Astrocyte of the spinal cord (primary cell): ENCODE measurements at places on chromosomes 13 and 19.

GRCh38 chr13:23804166-23804565 lies 85.0 kb downstream of the MIPEP start:
- no peak for DNase-seq

- peak; percentile 27 for DNase-seq
Observed at GRCh38 chr19:15194938-15195337, 5.9 kb downstream of the NOTCH3 start.

GRCh38 chr19:2230807-2231533 lies 5.2 kb downstream of the PLEKHJ1 start:
- DNase-seq: no peak

DNA sequence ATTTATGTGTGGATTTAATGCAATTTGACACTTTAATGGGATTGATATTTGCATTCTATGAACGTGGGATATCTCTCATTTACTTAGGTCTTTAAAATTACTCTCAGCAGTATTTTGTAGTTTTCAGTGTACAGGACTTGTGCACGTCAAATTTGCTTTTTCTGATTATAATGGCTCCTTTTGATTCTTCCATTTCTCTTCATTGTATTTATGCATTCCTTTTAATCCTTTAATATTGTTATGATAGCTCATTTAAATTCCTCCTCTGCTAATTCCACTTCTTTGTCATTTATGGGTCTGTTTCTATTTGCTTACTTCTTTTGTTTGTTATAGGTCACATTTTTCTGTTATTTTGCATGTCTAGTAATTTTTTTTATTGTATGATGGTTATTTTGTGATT lies 226.6 kb downstream of the ATP8A2 start:
- DNase-seq: no peak

DNA sequence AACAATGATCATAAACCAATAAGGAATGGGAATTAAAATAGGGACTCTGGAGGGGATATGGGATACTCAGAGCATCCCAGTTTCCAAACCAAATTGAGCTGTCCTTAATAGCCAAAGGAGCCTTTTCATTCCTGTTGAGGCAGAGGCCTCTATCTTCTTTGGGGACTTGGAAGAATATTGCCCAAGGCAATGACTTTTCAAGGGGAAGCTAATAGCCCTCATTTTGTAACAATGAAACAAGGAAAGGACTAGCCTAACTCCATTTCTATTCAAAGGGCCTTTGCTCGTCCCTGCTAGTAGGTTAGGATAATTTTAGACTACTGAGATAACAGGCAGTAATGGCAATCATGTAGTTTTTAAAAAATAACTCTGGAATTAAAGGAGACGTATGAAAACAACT lies 789.8 kb upstream of the SLITRK5 start:
- no peak for DNase-seq

GRCh38 chr13:112687836-112688559 lies 1.8 kb upstream of the ATP11A start:
- DNase-seq: no peak

DNA sequence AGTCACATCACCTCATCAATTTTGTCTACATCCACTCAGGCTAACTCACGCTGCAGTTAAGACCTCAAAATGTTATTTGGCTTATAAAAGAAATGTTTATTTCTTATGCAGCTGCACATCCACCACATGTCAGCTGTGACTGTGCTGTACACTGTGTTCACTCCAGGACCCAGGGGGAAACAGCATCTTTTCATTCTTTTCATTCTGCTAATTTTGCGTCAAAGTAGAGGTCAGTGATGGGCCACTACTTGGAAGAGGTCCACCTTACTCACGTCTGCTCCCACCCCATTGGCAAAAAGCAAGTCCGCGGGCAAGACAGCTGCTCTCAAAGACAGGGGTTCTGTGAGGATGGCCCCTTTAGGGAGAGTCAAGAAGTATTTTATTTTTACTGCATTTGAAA lies 4.5 kb upstream of the DCT start:
- DNase-seq: no peak

DNA sequence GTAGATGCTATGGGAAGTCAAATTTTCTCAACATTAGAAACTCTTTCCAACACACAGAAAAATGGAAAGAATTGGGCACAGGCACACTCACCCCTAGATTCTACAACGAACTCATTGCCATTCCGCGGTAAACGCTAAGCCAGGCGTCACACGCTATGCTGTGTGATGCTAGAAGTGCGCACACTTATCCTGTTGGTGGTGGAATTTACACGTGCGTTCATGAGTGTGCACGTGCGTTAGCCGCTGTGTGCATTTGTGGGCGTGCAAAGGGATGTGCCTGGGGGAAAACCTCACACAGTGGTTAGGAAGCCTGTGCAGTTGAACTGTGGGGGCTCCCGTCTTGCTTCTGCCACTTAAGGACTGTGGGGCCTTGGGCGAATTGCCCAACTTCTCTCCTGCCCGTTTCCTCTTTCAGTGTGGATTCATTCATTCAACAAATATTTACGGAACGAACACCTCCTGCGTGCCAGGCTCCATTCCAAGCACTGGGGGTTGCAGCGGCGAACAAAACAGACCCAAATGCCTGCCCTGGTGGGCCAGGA lies 7.7 kb downstream of the NFILZ start:
- DNase-seq: peak; percentile 76

DNA sequence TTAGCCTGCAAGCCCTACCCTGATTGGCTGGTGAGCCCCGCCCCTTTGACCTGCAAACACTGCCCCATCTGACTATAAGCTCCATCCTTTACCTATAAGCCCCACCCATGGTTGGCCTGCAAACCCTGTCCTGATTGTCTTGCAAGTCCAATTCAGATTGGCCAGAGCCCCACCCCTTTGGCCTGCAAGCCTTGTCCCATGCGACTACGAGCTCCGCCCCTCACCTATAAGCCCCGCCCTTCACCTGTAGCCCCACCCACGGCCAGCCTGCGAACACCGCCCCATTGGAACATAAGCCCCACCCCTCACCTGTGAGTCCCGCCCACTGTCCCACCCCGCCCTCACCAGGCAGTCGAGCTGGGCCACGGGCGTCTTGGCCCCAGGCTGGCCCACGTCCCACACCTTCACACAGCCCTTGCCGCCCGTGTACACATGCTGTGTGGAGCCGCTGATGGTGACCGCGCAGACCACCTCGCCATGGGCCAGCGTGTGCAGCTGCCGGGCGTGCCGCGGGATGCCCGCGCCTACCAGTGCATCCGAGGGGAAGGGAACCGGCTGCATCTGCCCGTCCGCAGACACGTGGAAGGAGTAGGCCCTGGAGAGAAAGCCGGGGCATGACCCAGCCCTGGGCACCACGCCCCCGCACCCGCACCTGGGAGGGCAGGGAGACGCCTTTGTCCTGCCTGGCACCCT lies 22.9 kb downstream of the TLE2 start:
- DNase-seq: no peak

DNA sequence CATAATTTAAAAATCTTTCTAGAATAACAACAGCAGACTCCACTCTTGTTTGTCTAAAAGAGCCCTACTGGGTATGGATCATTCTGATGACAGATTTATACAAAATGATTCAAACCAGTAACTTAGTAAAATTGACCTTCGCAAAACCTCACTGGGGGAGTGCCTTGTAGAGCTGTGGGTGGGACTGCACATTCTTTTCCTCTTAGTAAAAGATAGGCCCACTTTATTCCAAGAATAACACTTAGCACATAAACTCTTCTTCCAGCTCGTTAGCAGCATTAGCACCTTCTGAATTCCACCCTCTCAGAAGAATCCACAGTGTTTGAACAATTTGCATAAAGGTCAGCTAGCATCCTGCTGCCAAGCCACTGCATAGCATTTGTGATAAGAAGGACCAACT lies 106.8 kb downstream of the STOML3 start:
- DNase-seq: peak; percentile 42

DNA sequence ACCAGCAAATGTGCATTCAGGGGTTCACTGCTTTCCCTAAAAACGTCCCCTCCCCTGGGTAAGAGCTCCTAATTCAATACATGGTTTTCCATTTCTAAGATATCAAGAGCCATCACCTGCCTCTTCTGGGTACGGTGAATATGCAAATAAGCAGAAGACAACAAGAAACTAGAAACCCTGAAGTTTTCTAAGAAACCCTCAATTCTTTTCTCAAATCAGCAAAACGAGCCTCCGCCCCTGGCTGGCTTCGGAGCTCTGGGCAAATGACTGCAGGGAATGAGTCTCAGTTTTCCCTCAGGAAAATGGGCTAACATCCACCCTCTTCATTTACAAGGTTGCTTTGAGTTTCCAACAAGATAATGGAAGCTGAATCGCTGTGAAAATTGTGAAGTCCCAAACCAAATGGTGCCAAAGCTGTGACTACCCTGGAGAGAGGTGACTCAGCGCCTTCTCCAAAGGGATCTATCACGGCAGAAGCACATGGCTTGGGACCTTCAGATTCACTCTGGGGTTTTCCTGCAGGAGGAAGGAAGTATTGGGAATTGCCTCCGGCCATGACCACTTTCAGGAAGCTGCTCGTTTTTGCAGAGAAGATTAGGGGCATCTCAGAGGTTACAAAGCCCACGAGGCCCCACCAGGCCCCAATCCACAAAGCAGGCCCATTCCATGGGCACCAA lies 26.6 kb downstream of the KLF2 start:
- DNase-seq: no peak

DNA sequence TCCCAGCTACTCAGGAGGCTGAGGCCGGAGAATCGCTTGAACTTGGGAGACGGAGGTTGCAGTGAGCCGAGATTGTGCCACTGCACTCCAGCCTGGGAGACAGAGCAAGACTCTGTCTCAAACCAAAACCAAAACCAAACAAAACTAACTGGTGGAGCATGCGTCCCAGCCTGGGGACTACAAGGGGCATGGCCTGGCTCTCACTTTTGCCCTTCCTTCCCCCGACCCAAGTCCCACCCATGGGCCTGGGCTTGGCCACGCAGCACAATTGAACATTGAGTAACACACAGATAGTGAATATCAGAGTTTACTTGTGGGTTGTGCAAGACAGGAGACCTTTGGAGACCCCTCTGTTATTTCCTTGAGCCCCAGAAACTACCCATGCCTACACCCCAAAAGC lies 13.2 kb downstream of the TMEM221 start:
- DNase-seq: no peak

- no peak for DNase-seq
Observed at GRCh38 chr19:46328079-46328478, 18.8 kb upstream of the PPP5C start.

GRCh38 chr19:2720777-2721569 lies at the start of gene DIRAS1:
DIRAS1 (minus strand) TSS chr19:2721372; CDS start chr19:2717806, 3,566 bp downstream.
- no peak for DNase-seq

GRCh38 chr13:39468306-39468705 lies 134.7 kb downstream of the LHFPL6 start:
- no peak for DNase-seq

- no peak for DNase-seq
Observed at GRCh38 chr19:10812196-10812595, 23.8 kb downstream of the TMED1 start.

GRCh38 chr13:50393628-50394027 lies 378.4 kb downstream of the KCNRG start:
- peak; percentile 47 for DNase-seq

GRCh38 chr13:40488869-40489391 lies 177.5 kb downstream of the FOXO1 start:
- DNase-seq: no peak

DNA sequence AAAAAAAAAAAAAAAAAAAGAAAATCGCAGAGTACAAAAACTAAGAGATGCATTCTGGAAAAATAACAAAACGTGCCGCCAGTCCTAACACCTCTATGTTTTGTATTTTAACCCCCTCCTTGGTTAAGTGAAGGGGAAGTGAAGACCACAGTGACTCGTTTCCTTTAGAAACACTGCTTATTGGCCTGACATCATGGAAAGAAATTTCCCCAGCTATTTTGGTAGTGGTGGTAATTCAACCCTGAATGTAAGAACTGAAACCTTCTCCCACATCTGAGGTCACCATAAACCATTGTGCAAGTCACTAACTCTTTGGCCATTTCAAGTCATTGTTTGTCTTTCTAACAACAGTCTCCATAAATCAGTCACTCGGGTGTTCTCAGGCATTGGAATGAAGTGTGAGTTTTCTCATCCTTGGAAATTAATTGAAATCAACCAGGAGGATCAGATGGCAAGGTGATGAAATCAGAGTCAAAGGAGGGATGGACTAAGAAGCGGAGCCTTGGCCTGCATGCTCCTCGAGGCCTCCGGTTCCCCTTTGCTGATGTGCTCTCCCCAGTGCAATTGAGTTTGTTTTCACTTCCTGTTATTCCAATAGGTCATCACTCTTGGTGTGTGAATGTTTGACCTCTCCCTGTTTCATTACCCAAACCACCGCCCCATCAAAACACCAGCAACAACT lies 443.9 kb downstream of the FGF9 start:
- DNase-seq: no peak

DNA sequence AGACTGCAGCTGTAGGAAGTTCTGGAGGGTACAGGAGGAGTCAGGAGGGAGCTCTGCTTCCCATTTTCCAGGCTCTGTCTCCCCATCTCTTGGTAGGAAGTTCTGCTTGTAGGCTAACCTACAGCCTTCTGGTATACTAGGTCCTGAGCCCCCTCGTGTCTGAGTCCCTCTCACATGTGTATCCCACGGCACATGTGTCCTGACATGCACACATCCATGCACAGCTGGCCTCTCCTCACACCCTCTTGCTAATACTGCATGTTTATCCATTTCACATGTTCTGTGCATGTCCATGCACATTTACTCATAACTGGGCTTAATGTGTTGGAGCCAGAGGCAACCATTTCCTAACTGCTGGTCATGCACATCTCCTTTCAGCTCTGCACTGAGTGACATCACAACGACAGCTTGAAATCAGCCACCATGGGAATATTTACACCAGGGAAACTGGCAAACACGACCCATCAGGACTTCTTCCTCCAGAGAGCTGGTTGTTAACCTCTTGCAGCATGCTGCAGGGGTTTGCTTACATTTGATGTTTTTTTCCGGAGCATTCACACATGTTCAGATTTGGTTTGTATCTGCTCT lies 3.0 kb downstream of the CD209 start:
- DNase-seq: no peak

GRCh38 chr19:15874821-15875474 lies 22.9 kb downstream of the CYP4F2 start:
- DNase-seq: no peak

- peak; percentile 70 for DNase-seq
Observed at GRCh38 chr19:16247353-16248182, 49.9 kb downstream of the AP1M1 start.

DNA sequence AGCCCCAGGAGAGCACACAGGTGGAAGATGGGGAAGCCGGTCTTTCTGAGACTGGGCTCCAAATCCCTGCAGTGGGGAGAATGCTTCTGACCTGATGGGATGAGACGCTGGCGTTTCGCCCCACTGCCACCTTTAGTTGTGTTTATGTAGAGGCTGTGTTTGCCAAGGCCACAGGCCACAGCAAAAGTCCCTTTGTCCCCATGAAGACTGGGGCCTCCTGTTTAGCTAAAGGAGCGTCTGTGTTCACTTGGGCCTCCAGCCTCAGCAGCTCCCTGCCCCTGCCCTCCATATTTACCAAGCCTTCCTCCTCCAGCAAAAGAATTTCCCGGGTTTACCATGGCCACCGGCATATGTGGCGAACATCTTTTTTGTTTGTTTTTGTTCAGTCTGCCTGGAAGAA lies 10.4 kb upstream of the KLK14 start:
- DNase-seq: no peak

DNA sequence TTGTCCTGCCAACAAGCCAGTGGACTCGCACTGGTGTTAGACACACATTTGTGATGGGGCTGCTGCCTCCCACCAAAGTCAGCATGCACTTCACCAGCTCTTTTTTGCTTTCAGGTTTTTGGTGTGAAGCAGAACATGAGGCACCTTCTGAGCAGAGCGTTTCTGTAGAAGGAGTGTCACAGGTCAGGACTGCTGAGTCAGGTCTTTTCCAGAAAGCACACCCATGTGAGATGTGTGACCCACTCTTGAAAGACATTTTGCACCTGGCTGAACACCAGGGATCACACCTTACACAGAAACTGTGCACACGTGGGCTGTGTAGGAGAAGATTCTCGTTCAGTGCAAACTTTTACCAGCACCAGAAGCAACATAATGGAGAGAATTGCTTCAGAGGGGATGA lies 4.8 kb downstream of the ZNF304 start:
- no peak for DNase-seq
